Glutamatergic neuron (in vitro differentiated cells): ENCODE measurements at places on chromosomes 13 and 19. TPM values are rescaled to one million over a fixed set of nuclear protein-coding genes. Genes with fewer than 3 reads are reported as not detected.
A peak's percentile ranks its signal among the peaks of the same experiment; 100 is the strongest.

Gene CACNG7
- 60.4 TPM for total RNA-seq

Gene GPR42
- not detected for total RNA-seq

Gene GPR12
- total RNA-seq: 2.5 TPM

Gene C13orf42
- total RNA-seq: not detected

Gene KASH5
- total RNA-seq: 0.49 TPM

DNA sequence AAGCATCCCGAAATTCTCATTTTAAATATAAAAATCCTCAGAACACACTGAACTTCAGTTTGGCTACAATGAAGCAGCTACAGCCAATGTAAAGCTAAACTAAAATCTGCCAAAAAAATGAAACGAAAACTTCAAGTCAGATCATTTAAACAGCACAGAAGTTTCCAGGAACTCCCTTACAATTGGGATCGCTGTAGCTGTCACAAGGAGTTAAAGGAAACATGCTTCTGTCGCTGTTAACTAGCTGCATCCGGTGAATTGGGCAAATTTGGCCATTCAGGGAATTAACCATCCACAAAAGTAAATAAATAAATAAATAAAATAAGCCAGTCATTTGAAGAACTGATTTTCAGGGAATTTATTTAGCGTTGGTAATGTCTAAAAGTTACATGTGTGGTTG lies 77.0 kb upstream of the PEG3 start:
- no peak for DNase-seq
- H3K4me3 ChIP-seq: no peak overlapping the region
- no peaks in the 10 kb centered on the region for H3K4me1 ChIP-seq
- no peaks in the 10 kb centered on the region for H3K36me3 ChIP-seq
- H3K27me3 ChIP-seq: peaks cover 2% of the 10 kb centered on the region

- H3K4me1 ChIP-seq: peaks cover 17% of the 10 kb centered on the region
- H3K27me3 ChIP-seq: no peaks in the 10 kb centered on the region
- no peaks in the 10 kb centered on the region for H3K36me3 ChIP-seq
- DNase-seq: no peak
- H3K4me3 ChIP-seq: peak overlapping the region; percentile 91
- peak overlapping the region; percentile 77 for H3K27ac ChIP-seq
Measured at GRCh38 chr13:36819739-36820090, 693 bp downstream of the RFXAP start.

DNA sequence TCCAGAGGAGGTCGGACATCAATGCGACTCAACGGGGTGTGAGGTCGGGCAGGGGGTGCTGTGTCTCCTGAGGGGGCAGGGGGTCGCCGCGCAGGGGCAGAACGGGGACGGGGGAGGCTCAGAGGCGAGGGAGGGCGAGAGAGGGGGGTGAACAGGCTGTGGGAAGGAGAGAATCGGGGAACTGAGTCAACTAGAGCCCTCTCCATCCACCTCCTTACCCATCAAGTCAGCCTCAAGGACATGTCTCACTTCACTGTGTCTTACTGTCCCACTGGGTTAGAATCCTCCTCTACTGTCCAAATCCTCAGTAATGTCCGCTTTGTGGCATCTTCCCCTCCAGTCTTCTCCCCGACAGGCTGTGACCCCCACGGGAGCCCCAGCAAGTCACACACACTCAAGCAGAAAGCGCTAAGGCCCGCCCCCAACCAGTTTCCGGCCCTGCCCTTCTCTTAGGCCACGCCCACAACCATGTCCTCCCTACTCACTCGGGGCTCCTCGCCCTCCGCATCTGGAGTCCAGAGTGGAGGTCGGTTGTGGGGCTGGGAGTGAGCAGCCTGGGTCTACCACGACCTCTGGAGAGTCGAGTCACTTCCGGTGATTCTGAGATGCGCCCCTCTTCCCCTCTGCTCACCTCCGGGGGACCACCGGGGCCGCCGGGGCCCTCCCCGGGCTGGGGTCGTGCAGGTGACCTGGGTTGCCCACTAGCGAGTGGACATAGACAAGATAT lies 9.3 kb downstream of the PLEKHA4 start:
- H3K4me3 ChIP-seq: peak overlapping the region; percentile 71
- H3K4me1 ChIP-seq: peaks cover 14% of the 10 kb centered on the region
- peak; percentile 54 for DNase-seq

- no peak overlapping the region for H3K27ac ChIP-seq
- no peak overlapping the region for H3K4me3 ChIP-seq
- H3K36me3 ChIP-seq: no peaks in the 10 kb centered on the region
- peaks cover 4% of the 10 kb centered on the region for H3K4me1 ChIP-seq
Measured at GRCh38 chr13:96381681-96382080, 291.8 kb downstream of the HS6ST3 start.
